H54 (cell line): ENCODE measurements at places on chromosomes 13 and 19.

GRCh38 chr13:43648733-43649132, 138.0 kb downstream of the ENOX1 start:
- DNase-seq, result no peak

DNA sequence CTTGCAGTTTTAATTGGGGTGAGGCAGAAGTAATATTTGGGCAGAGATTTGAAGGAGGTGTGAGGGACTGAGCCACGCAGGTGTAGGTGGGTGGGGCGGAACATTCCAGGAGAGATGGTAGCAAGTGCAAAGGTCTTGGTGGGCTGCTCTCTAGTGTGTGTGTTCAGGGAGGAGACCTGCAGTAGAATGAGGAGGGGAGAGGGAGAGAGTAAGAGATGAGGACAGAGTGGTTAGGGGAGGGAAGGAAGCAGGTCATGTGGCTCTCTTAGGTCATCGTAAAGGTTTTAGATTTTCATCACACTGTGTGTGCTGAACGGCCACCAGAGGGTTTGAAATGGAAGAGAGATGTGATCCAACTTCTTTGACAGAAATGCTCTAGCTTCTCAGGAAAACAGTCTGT, 33.5 kb downstream of the WASF3 start:
- DNase-seq, result no peak

- DNase-seq, result no peak
Measured at GRCh38 chr19:18941628-18942354, 774 bp upstream of the HOMER3 start.

- no peak for DNase-seq
Measured at GRCh38 chr19:42465827-42466280, 23.1 kb upstream of the CXCL17 start.

DNA sequence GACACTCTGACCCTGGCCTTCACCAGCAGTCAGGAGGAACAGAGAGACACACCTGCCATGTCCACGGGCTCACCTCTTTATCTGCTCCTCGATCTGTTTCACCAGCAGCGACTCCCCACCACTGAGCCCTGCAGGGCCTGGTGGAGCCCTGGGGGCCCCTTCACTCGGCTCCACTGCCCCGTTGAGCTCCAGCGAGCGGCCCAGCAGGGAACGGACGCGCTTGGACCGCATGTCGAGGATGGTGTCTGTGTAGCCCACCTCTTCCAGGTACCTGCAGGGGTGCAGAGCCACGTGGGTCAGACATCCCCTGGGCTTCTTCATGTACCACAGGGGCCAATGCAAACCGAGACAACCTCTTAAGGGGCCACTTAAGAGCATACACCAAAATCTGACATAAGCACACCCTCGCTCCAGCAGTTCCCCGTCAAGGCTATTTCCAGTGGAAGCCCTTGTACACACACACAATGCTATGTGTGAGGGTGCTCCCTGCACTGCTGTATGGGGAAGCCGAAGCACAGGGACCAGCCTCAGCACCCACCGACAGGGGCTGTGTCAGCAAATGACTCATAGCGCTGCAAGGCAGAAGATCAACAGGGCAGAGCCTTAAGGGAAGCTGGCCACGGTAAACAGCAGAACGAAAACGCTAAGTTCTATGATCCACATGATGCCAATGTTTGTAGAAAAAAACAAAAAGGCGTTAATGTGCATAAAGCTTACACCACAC, 12.7 kb upstream of the FKRP start:
- DNase-seq, result no peak

DNA sequence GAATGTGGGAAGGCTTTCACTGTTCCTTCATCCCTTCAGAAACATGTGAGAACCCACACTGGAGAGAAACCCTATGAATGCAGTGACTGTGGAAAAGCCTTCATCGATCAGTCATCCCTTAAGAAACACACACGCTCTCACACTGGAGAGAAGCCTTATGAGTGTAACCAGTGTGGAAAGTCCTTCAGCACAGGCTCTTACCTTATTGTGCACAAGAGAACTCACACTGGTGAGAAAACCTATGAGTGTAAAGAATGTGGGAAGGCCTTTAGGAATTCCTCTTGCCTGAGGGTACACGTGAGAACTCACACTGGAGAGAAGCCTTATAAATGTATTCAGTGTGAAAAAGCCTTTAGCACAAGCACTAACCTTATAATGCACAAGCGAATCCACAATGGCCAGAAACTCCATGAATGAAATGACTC, 18.6 kb downstream of the ZNF177 start:
- DNase-seq, result no peak

DNA sequence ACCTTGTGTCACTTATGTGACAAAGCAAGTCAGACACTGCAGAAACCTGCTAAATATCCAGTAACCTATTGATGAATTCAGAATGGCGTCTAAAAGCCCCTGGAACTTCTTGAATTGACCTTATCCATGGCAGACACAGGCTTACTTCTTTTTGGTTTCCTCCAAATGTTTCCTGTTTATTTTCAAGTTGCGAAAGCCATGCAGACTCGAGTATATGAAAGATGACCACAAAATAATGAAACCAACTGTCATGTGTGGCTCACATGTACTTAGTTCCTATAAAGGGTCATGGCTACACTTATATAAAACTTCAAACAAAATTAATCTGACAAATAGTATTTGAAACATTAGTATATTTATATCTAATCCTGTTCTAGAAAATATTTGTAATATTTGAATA, 113.1 kb upstream of the FNDC3A start:
- no peak for DNase-seq

DNA sequence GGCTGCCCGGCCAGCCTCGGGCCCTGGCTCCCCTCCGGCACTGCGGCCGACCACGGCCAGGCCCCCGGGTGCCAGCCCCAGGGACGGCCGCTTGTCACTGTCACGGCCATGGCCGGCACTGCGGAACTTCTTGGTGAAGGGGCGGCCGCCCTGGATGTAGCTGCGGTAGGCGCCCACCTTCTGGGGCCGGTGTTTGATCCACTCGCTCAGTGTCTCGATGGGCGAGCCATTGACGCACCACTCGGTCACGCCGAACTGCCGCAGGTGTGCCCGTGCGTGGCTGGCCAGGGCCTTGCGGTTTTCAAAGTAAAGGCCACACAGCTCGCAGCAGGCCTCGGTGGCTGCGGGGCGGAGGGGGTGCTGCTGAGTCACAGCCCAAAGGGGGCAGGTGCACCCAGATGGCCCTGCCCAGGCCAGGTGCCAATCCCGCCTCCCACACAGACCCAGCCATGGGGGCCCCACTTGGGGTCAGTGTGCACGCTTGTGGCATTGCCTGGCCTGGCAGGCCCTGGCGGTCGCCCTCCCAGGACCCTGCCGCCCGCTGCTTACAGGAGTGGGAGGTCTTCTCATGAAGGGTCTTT, 6.0 kb upstream of the AKAP8L start:
- DNase-seq, result no peak

GRCh38 chr19:45413497-45413896, 7.1 kb downstream of the POLR1G start:
- no peak for DNase-seq

DNA sequence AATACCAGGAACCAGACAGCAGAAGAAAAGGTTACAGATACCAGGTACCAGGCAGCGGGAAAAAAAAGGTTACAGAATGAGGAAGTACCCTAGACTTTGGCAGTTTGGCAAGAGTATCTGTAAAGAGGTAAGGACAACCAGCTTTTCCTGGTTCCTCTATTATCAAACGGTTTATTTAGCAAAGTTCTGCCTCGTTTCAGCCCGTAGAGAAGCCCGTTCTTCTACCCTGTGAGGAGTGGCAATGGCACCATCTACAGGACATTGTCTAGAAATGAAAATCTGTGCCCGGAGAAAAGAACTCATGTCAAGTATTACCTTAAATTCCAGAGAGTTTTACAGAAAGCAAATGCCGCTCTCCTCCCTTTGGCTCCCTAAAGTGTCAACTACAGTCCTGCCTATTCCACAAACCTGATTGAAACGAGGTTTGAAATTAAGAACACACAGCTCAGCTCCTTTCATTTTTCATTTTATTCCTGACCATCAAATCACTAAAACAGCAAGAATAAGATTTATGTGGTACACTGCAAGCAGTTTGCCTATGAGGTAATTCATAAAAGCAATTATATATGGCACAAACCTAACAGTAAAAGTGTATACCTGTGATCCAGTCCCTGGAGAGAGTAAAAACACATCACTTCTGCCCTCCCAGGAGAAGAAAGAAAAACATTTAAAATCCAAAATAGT, 226.3 kb downstream of the SLC7A1 start:
- DNase-seq, result no peak

DNA sequence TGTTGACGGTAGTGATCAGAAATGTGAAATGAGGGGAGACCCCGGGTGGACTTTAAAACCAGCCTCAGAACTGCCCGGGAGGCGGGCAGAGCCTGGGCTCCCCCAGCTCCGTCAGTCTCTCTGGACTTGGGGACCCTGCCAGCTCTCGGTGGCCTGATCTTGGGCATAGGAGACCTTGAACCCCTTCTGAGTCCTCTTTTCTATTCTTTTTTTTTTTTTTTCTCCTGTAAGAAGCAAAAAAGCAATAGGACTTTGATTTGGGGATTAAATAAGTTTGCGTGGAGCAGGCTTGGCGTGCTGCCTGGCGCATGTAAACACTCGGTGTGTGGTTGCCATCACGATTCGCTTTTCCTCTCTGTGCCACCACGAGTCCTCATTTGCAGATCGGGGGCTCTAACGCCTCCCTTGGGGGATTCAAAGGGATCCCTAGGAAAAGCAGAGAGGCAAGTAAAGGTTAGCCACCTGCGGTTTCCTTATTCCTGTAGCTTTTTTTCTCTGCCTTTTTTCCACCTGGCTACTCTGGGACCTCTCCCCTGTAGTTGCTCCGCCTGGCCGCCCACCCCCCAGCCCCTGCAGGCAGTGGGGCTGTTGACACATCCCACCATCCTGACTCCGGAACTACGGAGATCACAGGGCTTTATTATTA, 1.3 kb downstream of the SAFB start:
- no peak for DNase-seq

GRCh38 chr13:75689686-75690085, 53.6 kb downstream of the LMO7 start:
- no peak for DNase-seq

DNA sequence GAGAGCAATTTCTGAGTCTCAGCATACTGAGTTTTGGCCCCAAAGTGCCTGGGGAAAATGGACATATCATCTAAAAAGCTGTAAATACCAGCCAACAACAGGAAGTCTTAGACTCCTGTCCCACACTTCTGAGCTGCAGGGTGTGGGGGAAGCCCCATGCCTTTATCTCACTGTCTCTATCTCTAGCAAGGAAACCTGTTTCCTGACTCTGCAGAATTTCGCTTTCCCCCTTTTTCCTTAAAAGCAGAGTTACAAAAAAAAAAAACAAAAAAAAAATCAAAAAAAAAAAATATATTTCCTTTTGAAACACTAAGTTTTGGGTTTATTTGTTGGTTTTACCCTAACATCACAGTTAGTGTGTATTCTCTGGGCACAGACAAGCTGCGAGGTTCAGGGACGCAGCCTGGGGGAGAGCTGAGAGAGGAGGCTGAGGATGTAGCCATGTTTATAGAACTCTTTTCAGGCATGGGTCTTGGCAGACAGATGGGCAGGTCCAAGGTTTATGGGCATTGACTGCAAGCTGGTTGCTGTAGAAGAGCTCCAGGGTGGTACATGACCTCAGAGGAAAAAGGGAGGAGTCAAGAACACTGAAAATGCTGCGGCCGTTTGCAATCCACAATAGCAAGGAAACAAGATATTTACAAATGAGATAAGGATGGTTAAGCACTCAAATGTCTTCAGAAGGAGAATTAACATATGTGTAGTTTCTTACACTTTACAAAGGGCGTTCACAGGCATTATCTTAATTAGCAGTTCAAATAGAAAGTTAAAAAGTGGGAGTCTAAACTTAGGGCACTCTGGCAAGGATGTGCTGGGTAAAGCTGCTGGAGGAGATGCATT, 4.9 kb downstream of the MBNL2 start:
- no peak for DNase-seq

GRCh38 chr13:40141859-40142555, 486.5 kb downstream of the COG6 start:
- no peak for DNase-seq

DNA sequence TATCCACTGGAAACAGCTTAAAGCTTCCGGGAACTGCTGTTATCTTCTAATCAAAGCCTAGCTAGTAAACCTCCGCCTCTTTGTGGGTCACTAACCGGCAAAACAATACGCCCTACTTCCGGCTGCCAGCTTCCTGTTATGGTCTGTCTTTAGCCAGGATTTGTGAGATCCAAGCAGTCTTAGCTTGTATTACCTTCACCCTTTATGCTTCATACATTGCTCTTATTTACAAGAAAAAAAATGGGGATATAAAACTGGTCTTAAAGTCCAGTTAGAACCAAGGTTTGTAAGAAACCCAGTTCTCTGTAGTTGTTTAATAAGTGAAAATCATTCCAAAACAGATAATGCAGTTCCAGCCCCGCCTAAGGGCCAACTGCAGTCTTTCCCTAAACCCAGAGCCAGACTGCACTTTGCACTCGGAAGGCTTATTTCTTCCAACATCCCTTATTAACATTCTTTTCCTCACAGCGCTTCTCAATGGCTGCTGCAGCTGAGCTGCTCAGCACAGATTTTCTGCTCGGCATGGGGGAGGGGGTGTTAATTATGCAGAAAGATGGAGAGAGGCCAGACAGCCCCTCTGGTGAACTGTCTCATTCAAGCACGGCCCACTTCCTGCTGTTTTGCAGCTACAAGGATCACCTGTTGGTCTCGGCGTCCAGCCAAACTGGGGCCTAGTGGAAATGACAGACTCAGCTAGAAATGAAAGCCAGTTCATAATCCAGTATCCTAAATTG, 368.4 kb downstream of the KLF12 start:
- DNase-seq, result no peak

- peak; percentile 43 for DNase-seq
Measured at GRCh38 chr13:98252931-98253470, 75.9 kb upstream of the RNF113B start.

GRCh38 chr13:38951525-38952313, 38.9 kb downstream of the STOML3 start:
- no peak for DNase-seq

DNA sequence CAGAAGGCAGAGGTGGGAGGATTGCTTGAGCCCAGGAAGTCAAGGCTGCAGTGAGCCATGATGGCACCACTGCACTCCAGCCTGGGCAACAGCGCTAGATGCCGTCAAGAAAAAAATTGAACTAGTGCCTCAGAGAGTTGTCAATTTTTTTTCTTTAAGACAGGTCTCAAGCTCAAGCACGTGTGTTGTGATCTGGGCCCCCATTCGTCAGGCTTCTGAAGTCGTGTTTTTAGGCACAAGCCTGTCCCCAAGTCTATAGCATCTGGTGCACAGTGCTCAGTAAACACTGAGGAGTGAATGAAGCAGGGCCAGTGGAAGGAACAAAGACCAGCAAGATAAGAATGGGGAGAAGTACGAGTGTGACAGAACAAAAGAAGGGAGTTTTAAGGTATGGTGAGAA, 23.7 kb upstream of the LAMP1 start:
- no peak for DNase-seq

DNA sequence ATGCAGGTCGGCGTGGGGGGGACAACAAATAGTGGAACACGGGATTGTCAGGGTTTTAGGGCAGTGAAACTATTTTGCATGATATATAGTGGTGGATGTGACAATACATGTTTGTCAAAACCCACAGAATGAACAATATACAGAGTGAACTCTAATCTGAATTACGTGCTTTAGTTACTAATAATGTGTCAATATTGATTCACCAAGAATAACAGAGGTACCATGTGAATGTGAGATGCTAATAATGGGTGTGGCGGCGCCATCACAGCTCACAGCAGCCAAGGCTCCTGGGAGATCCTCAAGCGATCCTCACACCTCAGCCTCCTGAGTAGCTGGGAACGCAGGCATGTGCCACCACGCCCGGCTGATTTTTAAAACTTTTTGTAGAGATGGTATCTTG, 12.9 kb downstream of the ELAVL1 start:
- no peak for DNase-seq
